ENCODE measurements at places on chromosomes 3 and 15.

- no peak for DNase-seq
Measured at GRCh38 chr3:113428581-113428980, 12.7 kb downstream of the CFAP44 start.

- DNase-seq, result peak; percentile 11
Measured at GRCh38 chr3:192570821-192571791, 156.2 kb downstream of the FGF12 start.

DNA sequence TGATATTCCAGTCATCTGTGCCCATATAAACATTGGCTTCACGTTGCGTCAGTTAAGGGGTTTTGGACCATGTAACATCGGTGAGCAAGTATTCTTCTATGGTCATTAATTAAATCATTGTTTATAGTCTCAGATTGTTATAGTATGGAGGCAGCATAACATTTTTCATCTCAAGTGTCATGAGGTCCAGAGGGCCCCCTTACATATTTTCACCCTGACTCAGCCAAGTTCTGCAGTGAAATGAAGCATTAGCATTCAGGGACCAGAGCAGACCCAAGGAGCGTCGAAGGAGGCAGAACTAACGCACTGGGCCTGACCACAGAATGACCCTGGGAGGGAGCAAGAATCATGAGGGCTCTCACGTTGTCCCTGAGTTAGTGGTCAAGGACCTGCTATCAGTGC is 171.5 kb downstream of the LRTM1 start:
- DNase-seq, result no peak

GRCh38 chr15:93150910-93151881 is 62.2 kb upstream of the RGMA start:
- DNase-seq, result no peak

DNA sequence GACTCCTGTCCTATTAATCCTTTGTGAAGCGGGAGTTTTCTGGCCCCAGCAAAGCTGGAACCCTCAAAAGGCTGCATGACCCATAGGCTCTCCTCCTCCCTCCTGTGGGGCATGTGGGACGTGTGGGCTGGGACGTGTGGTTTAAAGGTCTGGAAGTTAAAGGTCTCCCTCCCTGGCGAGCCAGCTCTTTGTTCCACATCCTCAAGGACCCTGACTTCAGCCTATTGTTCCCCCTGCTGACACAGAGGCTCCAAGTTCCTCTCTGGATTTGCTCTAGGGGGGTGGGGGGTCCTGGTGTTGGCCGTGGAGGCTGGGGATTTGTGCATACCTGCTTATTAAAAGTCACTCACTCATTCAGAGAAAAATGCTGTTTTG is 44.2 kb downstream of the SMAD6 start:
- DNase-seq, result no peak

DNA sequence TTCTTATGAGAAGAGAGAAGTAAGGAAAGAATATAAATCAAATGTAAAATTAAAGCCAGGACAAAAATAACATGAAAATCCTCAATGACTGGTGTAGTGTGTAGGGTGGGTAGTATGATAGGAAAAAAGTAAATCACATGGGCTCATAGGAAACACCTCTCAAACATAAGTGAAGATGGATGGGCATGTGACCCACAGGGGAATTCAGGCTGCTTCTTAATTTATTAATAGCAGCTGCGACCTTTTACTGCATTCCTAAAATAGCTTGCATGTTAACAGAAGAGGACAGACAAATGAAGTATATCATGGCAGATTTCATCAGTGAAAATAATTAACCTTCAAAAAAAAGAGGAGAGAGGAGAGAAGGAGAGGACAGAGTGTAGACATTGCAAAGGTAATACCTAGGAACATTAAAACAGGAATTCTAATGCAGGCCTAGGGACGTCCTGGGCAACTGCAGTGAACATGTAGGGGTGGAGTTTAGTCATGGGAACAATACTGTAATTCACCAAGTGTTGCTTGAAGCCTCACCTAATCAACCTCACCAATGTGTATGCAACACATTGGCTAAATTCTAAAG is 132.9 kb downstream of the KCNMB2 start:
- DNase-seq, result no peak

GRCh38 chr15:25170781-25171110 is 216.0 kb downstream of the SNRPN start:
- DNase-seq, result no peak

DNA sequence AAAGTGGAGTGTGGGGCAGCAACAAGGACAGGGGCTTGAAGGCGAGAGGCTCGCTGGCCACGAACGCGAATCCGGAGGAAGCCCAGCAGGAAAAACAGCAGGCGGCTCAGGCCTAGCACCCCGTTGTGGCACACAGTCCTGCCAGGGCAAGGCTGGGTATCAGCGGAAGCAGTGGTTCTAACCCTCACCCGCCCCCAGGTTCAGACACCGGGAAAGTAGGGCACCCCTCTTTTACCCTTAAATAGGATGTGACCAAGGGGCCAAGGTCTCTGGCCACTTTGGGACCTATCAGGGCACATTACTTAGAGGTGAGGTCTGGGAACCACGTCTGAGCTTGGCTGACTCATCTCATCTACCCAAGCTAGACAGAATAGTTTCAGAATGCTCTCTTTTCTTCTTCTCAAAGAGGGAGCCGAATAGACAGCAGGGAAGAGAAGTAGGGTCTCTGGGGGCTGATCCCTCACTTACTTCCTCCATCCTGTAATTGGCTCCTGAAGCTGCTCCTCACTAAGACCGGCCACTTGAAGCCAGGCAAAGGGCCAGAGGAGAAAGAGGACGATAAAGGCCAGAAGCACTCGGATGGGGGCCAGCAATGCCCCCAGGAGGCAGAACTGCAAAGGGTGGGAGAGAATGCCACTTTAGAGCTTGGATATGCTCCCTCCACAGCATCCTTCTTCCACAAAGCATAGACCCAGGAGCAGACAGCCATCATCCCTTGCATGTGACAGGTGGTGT is 1.7 kb downstream of the LPCAT4 start:
- DNase-seq, result no peak

DNA sequence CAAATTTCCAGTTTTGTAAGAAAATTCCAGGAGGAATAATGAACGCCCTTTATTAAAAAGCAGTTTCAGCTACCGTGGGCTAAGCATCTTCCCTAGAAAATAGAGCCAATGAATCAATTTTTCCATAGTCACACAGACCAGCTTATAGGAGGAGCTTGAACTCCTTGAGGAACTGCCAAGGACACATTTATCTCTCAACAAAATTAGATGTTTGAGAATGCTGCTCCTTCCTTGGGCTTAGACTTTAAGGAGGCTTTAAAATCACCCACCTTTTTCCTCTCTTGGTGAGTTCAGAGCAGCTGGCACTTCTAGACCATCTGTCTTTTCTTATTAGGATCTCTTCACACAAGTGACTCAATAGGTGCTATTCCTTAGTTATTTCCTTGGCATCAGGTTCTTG is 588.0 kb downstream of the SQOR start:
- no peak for DNase-seq
